Hepatocyte (in vitro differentiated cells): ENCODE measurements at places on chromosomes 4 and X. TPM values are rescaled to one million over a fixed set of nuclear protein-coding genes. Genes with fewer than 3 reads are reported as not detected.

GRCh38 chrX:69229436-69229835 lies 64.2 kb upstream of the PJA1 start:
- no peaks in the 10 kb centered on the region for H3K4me1 ChIP-seq
- DNase-seq, result no peak
- no peaks in the 10 kb centered on the region for H3K36me3 ChIP-seq
- no peaks in the 10 kb centered on the region for H3K27me3 ChIP-seq

DNA sequence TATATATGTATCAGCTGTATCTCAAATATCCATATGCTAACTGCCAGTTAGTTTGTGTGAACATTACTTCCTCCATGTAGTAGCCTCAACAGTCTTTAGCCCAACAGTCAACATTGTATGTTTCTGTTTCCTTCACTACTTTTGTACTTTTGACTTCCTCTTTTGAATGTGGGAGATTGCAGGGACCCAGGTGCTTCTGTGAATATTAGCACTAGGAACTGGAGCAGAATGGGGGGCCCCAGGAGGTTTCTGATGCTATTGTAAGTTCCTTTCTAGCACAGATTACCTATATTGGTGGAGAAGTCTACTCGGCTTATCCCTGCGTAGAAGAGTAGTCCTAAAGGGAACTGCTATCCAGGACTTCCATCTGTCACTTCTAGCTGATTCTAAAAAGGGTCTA lies 2.3 kb downstream of the PLAC8 start:
- no peaks in the 10 kb centered on the region for H3K36me3 ChIP-seq
- no peaks in the 10 kb centered on the region for H3K27me3 ChIP-seq

DNA sequence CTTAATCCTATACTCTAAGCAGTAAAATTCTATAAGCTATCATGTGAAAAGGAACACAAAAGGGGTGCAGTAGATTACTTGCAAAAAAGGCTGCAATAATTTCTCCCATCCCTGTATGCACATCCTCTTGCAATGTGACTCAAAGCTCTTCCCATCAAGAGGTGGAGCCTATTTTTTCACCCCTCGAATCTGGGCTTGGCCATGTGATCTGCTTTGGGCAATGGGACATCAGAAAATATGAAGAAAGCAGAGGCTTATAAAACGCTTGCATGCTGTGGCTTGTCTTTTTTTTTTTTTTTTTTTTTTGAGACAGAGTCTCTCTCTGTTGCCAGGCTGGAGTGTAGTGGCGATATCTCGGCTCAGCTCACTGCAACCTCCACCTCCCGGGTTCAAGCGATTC lies 33.0 kb downstream of the GEMIN8 start:
- no peak overlapping the region for H3K27ac ChIP-seq
- no peaks in the 10 kb centered on the region for H3K4me1 ChIP-seq
- H3K36me3 ChIP-seq, result no peaks in the 10 kb centered on the region
- no peak for DNase-seq
- no peak overlapping the region for H3K4me3 ChIP-seq

DNA sequence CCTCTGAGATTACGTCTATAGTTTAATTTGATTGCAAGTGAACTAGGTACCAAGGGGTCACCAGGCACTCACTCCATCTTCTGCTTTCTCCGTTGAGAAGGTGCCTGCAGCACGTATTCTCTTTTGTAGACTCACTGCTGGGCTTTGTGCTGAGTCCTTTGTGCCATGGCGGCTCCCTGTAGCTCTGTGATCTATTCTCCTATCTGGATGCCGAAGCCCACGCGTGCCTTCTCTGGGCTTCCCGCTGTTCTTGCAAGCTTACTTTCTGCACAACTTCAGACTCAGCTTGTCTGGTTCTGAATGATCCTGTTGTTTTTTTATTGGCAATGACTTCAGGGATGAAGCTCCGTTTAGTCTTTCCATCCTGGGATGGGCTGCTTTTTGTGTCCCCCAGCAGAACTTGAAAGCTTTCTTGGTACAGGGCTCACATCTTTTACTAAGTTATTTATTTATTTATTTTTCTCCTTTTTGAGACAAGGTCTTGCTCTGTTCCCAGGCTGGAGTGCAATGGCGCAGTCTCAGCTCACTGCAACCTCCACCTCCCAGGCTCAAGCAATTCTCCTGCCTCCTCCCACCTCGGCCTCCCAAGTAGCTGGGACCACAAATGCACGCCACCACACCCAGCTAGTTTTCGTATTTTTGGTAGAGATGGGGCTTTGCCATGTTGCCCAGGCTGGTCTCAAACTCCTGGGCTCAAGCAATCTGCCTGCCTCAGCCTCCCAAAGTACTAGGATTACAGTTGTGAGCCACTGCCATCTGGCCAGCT lies 100.9 kb upstream of the NKX1-1 start:
- DNase-seq, result no peak
- H3K27ac ChIP-seq, result no peak overlapping the region
- H3K4me1 ChIP-seq, result no peaks in the 10 kb centered on the region
- no peaks in the 10 kb centered on the region for H3K36me3 ChIP-seq
- peaks cover 3% of the 10 kb centered on the region for H3K27me3 ChIP-seq
- H3K4me3 ChIP-seq, result no peak overlapping the region

DNA sequence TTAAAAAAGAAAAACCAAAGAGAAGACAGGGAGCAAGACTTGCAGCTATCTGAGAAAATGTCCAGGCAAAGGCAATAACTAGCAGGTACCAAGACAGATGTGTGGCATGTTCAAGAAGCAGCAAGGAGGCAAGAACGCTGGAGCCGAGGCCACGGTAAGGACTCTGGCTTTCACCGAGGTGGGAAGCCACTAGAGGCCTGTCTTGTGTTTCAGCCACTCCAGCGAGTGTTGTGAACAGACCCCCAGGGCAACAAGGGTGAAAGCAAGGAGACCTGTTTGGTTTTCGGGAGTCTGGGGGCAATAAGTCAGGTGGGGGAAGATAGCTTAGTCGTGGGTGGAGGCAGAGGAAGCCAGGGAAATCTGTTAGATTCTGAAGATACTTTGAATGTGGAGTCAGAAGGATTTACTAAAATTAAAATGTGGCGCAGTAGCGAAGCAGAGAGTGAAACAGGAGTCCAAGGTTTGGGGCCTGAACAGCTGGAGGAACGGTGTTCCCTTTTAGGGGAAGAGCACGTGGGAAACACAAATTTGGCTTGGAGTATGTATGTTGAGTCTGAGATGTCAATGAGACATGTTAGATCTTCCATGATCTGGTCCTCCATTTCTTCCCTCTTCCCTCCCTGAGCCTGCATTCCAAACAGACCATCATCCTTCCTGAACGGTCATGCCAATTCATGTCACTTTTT lies 3.1 kb downstream of the WDR1 start:
- H3K36me3 ChIP-seq, result no peaks in the 10 kb centered on the region
- DNase-seq, result no peak
- H3K4me3 ChIP-seq, result no peak overlapping the region

- DNase-seq, result no peak
- no peak overlapping the region for H3K4me3 ChIP-seq
- H3K27ac ChIP-seq, result no peak overlapping the region
- H3K27me3 ChIP-seq, result no peaks in the 10 kb centered on the region
- no peaks in the 10 kb centered on the region for H3K36me3 ChIP-seq
Observed at GRCh38 chr4:4472344-4472958, 69.4 kb downstream of the STX18 start.

DNA sequence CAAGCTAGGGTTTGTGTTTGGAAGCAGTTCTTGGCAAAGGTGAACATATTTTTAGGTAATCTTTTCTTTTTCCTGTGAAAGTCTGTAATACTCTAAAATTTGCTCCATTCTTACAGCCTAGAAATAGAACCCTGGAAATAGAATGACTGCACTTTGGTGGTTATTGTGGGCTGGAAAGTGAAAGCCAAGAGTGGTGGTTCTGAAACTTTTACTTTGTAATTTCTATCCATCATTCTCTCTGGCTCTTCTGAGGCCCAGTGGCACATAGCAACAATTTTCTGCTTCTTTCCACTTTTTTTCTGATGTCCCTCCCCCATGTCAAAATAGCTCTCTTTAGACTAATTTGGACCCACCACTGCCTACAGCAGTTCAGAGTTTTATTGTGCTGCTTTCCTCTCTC lies 300.4 kb upstream of the RPS6KA3 start:
- H3K36me3 ChIP-seq, result no peaks in the 10 kb centered on the region
- no peak for DNase-seq
- no peaks in the 10 kb centered on the region for H3K4me1 ChIP-seq
- no peaks in the 10 kb centered on the region for H3K27me3 ChIP-seq
- H3K4me3 ChIP-seq, result no peak overlapping the region

DNA sequence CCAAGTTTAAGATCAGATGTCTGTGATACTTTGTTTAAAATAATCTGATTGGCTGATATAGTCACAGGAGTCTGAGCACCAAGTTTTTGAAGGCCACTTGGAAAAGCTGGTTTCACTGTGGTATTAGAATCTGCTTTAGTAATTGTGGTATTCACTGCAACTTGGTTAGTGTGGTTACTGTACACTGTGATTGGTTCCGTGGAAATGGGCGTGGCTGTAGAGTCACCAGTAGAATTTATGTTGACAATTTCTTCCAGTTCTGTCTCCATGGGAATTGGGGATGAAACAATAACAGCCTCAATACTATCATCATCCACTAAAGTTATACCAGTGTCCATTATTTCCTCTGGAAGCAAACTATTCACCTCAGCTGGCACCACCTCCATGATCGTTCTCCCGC lies 26.2 kb downstream of the LIN54 start:
- H3K27ac ChIP-seq, result no peak overlapping the region
- H3K4me1 ChIP-seq, result no peaks in the 10 kb centered on the region
- DNase-seq, result no peak
- no peaks in the 10 kb centered on the region for H3K36me3 ChIP-seq
- no peak overlapping the region for H3K4me3 ChIP-seq

GRCh38 chr4:168908093-168908492 lies 102.0 kb downstream of the CBR4 start:
- H3K36me3 ChIP-seq, result no peaks in the 10 kb centered on the region
- no peak overlapping the region for H3K4me3 ChIP-seq
- no peak for DNase-seq
- no peaks in the 10 kb centered on the region for H3K4me1 ChIP-seq

GRCh38 chrX:109049416-109049815 lies 313.1 kb upstream of the IRS4 start:
- H3K4me1 ChIP-seq, result no peaks in the 10 kb centered on the region
- no peaks in the 10 kb centered on the region for H3K36me3 ChIP-seq
- no peak for DNase-seq
- H3K4me3 ChIP-seq, result no peak overlapping the region
- H3K27ac ChIP-seq, result no peak overlapping the region

GRCh38 chrX:120485315-120485637 lies 16.2 kb upstream of the LAMP2 start:
- H3K27ac ChIP-seq, result peak overlapping the region; percentile 85
- no peak overlapping the region for H3K4me3 ChIP-seq
- no peaks in the 10 kb centered on the region for H3K4me1 ChIP-seq
- no peak for DNase-seq

GRCh38 chr4:178339769-178340168 lies 897.5 kb upstream of the AGA start:
- no peak overlapping the region for H3K4me3 ChIP-seq
- no peaks in the 10 kb centered on the region for H3K4me1 ChIP-seq
- H3K27me3 ChIP-seq, result no peaks in the 10 kb centered on the region
- H3K36me3 ChIP-seq, result no peaks in the 10 kb centered on the region
- no peak overlapping the region for H3K27ac ChIP-seq

- no peak for DNase-seq
- H3K27ac ChIP-seq, result no peak overlapping the region
- no peaks in the 10 kb centered on the region for H3K27me3 ChIP-seq
- no peaks in the 10 kb centered on the region for H3K36me3 ChIP-seq
- H3K4me1 ChIP-seq, result no peaks in the 10 kb centered on the region
Observed at GRCh38 chr4:98474408-98474844, 184.0 kb downstream of the TSPAN5 start.

DNA sequence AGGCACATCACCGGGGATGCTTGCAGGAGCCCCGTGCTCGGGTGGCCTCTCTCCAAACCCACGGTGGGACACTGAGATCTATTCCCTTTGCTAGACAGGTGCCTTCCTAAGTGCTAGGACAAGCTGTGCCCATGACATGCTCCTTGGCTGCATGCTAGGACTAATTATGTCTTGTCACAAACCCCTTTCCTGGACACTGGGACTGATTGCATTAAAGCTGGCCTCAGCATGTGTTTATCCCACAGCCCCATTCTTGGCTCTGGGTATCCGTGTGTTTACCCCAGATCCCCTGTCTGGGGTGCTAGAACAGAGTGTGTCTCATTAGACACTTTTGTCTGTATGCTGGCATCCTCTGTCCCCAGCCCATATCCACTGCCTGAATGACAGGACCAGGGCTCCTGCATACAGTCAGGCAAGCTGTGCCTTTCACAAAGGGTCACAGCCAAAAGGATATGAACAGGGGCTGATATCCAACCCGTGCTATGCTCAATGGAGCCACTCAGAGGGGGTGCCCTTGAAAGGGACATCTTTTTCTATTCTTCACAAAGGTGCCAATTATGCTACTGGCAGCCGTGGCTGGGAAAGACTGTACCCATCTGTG lies 9.2 kb upstream of the IQSEC2 start:
- DNase-seq, result no peak
- no peak overlapping the region for H3K4me3 ChIP-seq
- H3K27ac ChIP-seq, result no peak overlapping the region
- H3K4me1 ChIP-seq, result no peaks in the 10 kb centered on the region

- H3K36me3 ChIP-seq, result no peaks in the 10 kb centered on the region
- no peaks in the 10 kb centered on the region for H3K27me3 ChIP-seq
- no peak overlapping the region for H3K4me3 ChIP-seq
Observed at GRCh38 chr4:13559413-13559812, 15.1 kb upstream of the NKX3-2 start.

DCAF8L2 gene
- not detected in 2 replicates for total RNA-seq

CSAG2 gene
- total RNA-seq, result not detected in 2 replicates

VMA21 gene
- total RNA-seq, result 43.0 and 46.8 TPM in 2 replicates

AFF2 gene
- total RNA-seq, result 6.5 and 8.6 TPM in 2 replicates

S100P gene
- total RNA-seq, result 9.2 and 36.6 TPM in 2 replicates

MAD2L1 gene
- 13.8 and 16.0 TPM in 2 replicates for total RNA-seq

PCDH10 gene
- 22.7 and 24.1 TPM in 2 replicates for total RNA-seq

ADH1A gene
- 37.6 and 39.0 TPM in 2 replicates for total RNA-seq

SPOCK3 gene
- 3.4 and 4.1 TPM in 2 replicates for total RNA-seq

CLGN gene
- total RNA-seq, result 24.6 and 26.8 TPM in 2 replicates

SGMS2 gene
- total RNA-seq, result 68.9 and 75.7 TPM in 2 replicates

GPC4 gene
- 9.2 and 11.8 TPM in 2 replicates for total RNA-seq
